ENCODE measurements at places on chromosomes 6 and 20.

DNA sequence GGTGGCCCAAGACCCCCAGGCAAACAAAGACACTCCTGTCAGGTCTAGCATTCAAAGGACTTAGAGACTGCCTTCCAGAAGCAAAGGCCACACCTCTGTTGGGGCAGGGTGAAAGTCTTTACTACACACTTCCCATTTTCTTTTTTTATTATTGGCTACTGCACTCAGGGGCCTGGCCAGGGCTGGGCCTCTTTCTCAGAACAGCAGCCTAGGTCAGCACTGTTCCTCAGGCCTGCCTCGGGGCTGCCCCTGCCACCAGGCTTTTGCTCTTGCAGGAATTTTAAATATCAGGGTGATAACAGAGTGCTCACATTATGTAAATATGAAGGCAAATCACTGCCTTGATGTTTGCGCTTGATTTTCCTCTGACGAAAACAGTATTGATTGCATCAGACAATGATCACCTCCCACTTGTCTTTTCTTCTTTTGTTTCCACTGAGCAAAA lies 18.5 kb downstream of the GSTA4 start:
- DNase-seq: no peak

- no peak for DNase-seq
Observed at GRCh38 chr6:137145421-137145820, 28.0 kb downstream of the IL22RA2 start.

- DNase-seq: no peak
Observed at GRCh38 chr6:17957498-17957897, 29.9 kb downstream of the KIF13A start.

DNA sequence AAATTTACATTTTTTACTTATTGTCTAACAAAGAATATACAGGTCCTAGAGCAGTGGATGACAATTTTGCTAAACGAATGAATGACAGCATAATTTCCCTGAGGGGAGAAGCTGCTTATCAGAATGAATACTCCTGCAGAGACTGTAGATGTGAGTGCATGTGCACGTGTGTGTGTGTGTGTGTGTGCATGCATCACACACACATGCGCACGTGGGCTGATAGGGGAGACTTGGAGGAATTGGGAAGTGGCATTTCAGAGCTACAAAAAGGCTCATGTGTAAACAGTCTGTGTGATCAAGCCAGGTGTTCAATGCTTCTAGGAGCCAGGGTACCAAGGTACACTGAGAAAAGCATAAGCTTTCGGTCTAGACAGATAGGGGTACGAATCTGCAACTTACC lies 93.5 kb upstream of the SASH1 start:
- no peak for DNase-seq

GRCh38 chr20:23116311-23117089 lies 30.4 kb upstream of the CD93 start:
- DNase-seq: no peak

GRCh38 chr6:31831350-31832215 lies 4.0 kb downstream of the HSPA1B start:
- no peak for DNase-seq
